ENCODE measurements at places on chromosomes 2 and 18. TPM values are rescaled to one million over a fixed set of nuclear protein-coding genes. Genes with fewer than 3 reads are reported as not detected.

DNA sequence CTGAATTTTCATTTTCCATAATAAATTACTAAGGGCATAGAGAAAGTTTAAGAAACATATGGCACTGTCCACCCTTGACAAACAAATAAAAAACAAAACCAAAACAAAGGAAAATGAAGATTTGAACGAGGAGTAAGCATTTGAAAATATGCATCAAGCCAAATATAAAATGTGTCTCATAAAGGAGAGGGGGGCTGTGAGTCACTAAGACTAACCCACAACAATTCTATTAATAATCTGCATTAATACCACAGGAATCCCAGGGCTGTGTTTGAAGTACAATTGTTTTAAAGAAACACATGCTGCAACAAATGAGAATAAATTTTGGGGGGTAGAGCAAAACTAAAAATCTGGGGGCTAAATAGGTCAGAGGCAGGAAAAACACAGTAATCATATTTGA lies 53.8 kb upstream of the STK17B start:
- no peak for DNase-seq

DNA sequence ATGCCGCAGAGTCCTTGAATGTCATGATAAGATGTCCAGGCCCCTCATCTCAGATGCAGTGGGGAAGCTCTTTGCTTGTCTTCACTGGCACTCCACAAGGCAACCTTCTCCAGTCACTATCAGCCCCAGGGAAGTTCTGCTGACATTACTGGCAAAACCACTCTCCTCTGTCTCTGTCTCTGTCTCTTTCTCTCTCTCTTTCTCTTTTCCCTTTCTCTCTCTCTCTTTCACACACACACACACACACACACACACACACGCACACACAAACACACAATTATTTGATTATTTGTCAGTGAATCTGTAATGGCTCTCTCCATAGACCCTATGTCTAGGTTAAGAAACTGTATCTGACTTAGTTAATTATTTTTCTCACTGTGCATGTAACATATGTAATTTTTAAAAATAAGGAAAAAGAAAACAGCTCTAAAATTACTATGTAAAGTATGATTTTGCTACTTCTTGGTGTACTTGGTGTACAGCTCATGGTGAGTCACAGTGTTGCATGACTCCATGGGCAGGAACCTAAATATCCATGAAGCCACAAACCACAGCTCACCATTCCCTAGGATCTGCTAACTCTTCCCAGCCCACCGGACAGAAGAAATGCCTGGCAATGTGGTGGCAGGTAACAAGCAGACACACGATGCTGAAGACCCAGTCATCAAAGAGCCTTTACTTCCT lies 594.9 kb upstream of the ID2 start:
- DNase-seq = peak; percentile 85

DNA sequence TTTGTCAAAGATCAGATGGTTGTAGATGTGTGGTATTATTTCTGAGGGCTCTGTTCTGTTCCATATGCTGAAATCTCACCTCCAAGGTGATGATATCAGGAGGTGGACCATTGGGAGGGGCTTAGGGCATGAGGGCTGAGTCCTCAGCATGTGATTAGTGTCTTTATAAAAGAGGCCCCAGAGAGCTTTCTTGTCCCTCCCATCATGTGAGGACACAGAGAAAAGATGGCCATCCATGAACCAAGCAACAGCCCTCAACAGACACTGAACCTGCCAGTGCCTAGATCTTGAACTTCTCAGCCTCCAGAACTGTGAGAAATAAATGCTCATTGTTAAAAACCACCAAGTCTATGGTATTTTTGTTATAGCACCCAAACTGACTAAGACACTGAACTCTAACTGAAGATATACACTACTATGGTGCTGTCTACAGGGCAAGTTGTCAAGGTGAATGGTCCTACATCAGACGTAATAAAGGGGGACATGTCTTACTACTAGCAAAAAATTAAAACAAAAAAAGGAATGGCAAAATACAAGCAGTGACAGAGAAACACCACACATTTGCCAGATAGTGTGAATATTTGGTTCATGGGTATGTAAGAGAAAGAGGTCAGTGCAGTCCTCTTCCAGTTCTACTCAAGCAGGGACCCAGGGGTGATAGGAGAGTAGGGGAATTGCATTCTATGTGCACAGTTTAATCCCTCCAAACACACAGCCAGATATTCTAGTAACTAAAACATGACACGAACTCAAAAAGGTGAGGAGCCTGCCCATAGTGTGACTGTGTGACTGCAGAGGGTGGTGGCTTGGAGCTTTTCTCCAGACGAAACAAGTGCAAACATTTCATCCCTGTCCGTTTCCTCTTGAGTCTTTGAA lies 164.4 kb upstream of the MYCN start:
- no peak for DNase-seq

DNA sequence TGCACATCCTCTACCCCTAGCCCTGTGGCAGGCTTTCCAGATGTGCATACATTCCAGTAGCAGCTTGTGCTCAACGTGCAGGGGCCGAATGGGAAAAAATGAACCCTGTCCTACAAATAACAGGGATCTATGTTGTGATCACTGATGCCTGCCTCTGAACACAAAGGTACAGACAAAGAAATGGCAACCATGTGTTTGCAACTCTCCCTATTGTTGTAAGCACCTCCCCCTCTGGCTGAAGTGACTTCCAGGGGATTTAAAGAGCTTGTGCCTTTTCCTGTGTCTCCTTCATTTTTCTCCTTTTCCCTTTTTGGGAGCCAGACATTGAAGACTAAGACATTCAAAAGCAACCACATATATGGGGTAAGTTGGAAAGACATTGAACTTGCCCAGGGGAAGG lies 21.6 kb downstream of the ARHGAP25 start:
- DNase-seq = no peak

- no peak for DNase-seq
These were observed 68.6 kb upstream of the SPOPL start for GRCh38 chr2:138432971-138433370.

DNA sequence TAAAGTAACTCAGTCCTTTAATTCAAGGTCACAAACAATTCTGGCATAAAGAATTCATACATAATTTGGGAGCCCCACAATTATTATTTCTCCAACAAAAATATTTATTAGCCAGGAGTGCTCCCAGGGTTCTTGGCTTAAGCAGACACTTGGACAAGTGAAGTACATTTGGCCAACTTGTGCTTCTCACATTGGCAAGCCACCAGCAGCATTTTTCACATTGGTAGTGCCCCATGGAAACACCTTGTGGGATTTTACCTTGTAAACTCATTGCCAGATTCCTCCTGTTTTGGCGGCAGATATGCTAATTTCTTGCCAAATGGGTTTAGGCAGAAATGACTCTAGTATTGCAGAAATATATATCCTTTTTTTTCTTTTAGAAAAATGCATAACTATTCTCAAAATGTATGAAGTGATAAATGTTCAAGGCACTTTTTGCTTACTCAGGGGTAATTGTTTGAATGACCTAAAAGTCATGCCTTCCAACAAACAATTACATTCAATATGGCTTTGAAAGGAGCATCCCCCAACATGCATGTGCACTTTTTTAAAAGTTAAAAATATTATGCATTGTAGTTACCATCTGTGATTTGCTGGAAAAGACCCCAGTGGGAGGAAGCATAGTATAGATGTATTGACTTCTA lies 113.5 kb downstream of the CSRNP3 start:
- peak; percentile 26 for DNase-seq

GRCh38 chr2:63843093-63843492 lies 1.4 kb downstream of the UGP2 start:
- DNase-seq = no peak

DNA sequence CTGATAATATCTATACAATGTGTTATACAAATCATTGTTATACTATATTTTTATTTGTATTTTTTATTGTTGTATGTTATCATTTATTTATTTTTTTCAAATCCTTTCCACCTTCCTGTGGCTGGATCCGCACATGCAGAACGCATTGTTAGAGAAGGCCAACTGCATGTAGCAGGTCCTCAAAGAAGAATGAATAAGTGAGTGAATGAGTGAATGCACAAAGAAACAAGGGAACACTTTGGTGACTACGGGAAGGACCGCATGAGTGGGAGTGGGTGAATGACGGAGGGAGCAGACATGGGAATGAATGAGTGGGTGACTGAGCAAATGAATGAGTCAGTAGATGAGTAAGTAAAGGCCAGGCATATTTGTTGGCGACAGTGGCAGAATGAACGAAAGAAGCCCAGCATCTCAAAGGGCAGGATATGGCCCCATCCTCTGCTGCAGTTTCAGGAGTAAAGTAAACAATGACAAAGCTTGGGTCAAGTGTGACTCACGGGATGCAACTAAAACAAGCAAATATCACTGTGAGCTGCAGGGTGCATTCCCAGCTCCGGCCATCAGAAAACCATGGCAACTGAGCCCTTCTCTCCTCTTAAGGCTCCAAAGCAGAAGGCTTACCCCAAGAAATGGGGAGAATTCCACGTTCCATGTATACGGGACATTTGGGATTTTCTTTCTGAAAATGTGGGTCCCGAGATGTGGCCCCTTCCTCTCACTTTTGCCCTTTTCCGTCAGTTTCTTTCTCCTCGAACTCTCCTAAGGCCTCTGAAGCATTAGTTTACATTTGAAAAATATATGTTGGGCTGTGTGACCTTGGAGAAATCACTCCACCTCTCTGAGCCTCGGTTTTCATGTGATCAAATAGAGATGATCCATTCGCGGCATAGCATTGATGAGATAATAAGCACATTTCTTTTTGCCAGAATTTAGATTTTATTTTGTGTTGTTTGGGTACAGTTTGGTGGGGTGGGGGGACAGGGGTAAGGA lies 24.5 kb downstream of the KCNF1 start:
- DNase-seq = peak; percentile 92

Gene UBXN2A
- 16.0 TPM for total RNA-seq

Gene MRPL33
- total RNA-seq = 166 TPM

GRCh38 chr2:197873293-197873701 lies 68.9 kb downstream of the PLCL1 start:
- peak; percentile 50 for DNase-seq

Gene ONECUT2
- not detected for total RNA-seq

Gene PLB1
- total RNA-seq = not detected

DNA sequence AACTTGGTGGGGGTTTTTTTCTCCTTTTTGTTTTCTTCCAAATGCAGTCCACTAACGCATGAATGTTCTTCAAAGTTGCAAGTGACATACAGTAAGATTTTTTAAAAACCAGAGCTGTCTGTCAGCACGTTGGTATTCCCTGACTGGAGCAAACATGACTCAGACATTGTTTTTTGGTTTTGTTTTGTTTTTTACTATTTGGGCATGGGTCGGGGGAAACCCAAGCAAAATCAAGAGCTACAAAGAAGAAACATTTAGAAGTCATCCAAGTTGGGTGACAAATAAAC lies 726 bp upstream of the CCDC88A start:
- no peak for DNase-seq

- DNase-seq = no peak
These were observed 1348.7 kb upstream of the NXPH2 start for GRCh38 chr2:140128909-140129308.
